Calu3 (cell line): ENCODE measurements at places on chromosomes 7 and 10. TPM values are rescaled to one million over a fixed set of nuclear protein-coding genes. Genes with fewer than 3 reads are reported as not detected.

DNA sequence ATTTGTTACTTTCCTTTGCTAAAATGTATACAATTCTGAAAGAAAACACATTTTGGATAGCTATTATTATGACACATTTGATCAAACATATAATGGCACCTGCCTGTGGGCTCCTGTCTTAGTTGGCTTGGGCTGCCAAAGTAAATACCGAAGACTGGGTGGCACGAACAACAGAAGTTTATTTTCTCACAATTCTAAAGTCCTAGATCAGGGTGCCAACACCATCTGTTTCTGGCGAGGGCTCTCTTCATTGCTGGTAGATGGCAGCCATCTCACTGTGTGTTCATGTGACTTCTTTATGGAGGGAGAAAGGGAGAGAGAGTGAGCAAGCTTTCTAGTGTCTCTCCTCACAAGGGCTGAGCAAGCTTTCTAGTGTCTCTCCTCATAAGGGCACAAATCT lies 195.8 kb upstream of the FAM3C start:
- no peaks in the 10 kb centered on the region for H3K27me3 ChIP-seq
- H3K4me3 ChIP-seq = no peak overlapping the region
- no peak for DNase-seq
- H3K4me1 ChIP-seq = no peaks in the 10 kb centered on the region

DNA sequence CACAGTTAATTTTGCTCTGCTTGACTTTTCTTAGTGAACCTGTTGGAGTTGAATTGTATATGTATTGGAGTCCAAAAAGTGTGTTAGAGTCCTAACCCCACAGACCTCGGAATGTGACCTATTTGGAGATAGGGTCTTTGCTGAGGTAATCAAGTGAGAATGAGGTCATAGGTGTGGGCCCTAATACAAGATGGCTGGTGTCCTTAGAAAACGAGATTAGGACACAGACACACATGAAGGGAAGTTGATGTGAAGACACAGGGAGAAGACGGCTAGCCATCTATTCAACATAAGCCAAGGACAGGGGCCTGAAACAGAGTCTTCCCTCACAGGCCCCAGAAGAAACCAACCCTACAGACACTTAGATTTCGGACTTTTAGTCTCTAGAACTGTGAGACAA lies 260.6 kb upstream of the NEBL start:
- H3K27me3 ChIP-seq = no peaks in the 10 kb centered on the region
- H3K36me3 ChIP-seq = no peaks in the 10 kb centered on the region
- peaks cover under 1% of the 10 kb centered on the region for H3K4me1 ChIP-seq
- no peak overlapping the region for H3K4me3 ChIP-seq

GRCh38 chr10:109769966-109770365 lies 153.3 kb downstream of the XPNPEP1 start:
- no peaks in the 10 kb centered on the region for H3K4me1 ChIP-seq
- no peaks in the 10 kb centered on the region for H3K36me3 ChIP-seq
- no peak overlapping the region for H3K27ac ChIP-seq
- H3K27me3 ChIP-seq = no peaks in the 10 kb centered on the region
- no peak overlapping the region for H3K4me3 ChIP-seq

DNA sequence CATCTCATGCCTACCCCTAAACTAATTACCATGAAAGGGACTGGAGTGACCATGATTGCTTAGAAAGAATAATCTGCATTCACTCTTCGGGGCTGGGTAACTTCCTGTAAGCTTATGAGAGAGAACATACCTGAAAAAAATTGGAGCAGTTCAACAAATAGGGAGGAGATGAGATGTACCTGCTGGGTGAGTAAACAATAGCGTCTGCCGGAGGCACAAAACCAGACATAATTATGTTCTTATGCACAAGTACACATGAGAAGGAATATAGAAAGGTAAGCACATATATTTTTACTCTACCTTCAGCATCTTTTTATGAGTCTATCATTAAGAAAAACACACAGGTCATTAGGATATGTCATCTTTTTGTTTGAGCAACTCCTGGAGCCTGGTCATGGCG lies 224.6 kb upstream of the FERD3L start:
- no peak overlapping the region for H3K27ac ChIP-seq
- no peaks in the 10 kb centered on the region for H3K27me3 ChIP-seq
- DNase-seq = no peak
- H3K4me3 ChIP-seq = no peak overlapping the region
- H3K36me3 ChIP-seq = no peaks in the 10 kb centered on the region

DNA sequence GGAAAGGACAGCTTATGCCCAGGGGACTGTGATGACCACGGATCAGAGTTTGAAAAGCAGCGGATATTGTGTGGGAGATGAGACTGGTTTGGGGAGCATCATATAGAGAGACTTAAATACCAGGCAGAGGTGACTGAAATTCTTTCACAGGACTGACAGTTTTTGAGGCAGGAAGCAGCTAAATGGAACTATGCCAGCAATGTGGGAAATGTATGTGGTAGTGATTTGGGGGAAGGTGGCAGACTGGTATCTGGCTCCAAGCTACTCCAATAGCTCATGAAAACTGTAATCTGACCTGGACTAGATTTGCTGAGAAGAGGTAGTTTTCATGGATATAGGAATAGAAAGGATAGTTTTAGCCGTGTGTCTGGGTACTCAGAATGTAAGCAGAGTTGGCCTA lies 592.6 kb downstream of the REEP3 start:
- no peak for DNase-seq
- H3K4me1 ChIP-seq = peaks cover 34% of the 10 kb centered on the region
- H3K36me3 ChIP-seq = no peaks in the 10 kb centered on the region
- H3K4me3 ChIP-seq = no peak overlapping the region
- no peaks in the 10 kb centered on the region for H3K27me3 ChIP-seq

ADAM12 gene
- total RNA-seq = not detected in 2 replicates

ENO4 gene
- 0.12 TPM in 1 of 2 replicates, not detected in the other for total RNA-seq

- H3K27me3 ChIP-seq = no peaks in the 10 kb centered on the region
- no peak overlapping the region for H3K27ac ChIP-seq
- H3K4me3 ChIP-seq = no peak overlapping the region
- DNase-seq = no peak
- H3K36me3 ChIP-seq = peaks cover 31% of the 10 kb centered on the region
Measured at GRCh38 chr7:101233907-101234547, 3.6 kb downstream of the CLDN15 start.

DNA sequence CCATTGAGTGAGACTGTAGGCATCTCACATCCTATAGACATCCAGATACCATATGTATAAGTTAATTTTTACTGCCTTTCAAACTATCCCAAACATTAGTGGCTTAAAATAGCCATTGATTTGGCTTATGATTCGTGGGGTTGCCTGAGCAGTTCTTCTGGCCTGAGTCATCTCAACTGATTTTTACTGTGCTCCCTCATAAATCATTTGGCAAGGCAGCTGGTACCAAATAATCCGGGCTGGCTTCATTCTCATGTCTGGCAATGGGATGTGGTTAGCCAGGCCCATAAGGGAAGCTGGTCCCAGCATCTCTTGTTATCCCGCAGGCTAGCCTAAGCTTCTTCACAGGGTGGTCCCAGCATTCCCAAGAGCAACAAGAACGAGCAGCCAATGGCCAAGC lies 6.7 kb upstream of the LRGUK start:
- no peaks in the 10 kb centered on the region for H3K36me3 ChIP-seq
- no peak for DNase-seq
- H3K4me3 ChIP-seq = no peak overlapping the region
- H3K27ac ChIP-seq = no peak overlapping the region
- H3K27me3 ChIP-seq = peaks cover 45% of the 10 kb centered on the region
- no peaks in the 10 kb centered on the region for H3K4me1 ChIP-seq

DNA sequence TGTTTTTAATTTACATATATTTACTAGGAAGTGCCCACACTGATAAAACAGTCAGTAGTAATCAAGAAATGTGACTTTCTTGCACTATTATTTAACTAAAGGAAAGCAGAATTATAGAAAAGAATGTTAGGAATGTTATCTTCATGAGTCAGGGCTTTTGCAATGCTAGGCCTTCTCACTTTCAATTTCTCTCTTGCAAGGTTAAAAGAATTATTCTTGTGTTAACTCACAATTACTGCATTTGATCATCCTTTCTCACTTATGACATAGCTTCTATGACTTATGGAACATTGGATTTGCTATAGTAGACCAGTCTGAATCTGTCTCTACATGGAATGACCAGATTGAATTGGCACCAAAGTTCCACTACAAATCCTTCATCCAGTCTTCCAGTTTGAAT lies 192.4 kb downstream of the SDK1 start:
- no peak for DNase-seq
- no peak overlapping the region for H3K4me3 ChIP-seq
- H3K4me1 ChIP-seq = peaks cover 14% of the 10 kb centered on the region
- no peaks in the 10 kb centered on the region for H3K36me3 ChIP-seq
- H3K27ac ChIP-seq = no peak overlapping the region

FAM25A gene
- not detected in 2 replicates for total RNA-seq

SUN3 gene
- 1.1 and 1.8 TPM in 2 replicates for total RNA-seq

DNA sequence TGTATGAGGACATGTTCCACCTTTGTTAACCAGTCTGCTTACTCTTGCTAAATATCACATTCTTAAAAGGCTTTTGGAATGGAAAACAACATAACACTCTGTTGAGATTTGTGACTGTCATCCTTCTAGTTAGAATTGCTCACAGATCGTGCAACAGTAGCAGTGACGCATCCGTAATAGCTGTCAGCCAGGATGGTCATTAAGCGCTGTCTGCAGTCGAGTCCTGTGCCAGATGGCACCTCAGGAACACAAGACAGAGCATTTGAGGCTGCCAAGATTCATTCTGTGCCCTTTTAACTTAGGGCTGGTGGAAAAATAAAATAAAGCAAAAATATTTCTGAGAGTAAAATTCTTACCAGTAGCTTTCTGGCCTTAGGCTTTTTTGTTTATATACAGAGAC lies 348.6 kb downstream of the ANKRD7 start:
- H3K36me3 ChIP-seq = no peaks in the 10 kb centered on the region
- H3K27me3 ChIP-seq = no peaks in the 10 kb centered on the region
- no peak for DNase-seq
- H3K4me1 ChIP-seq = no peaks in the 10 kb centered on the region

- no peak overlapping the region for H3K27ac ChIP-seq
- peaks cover 27% of the 10 kb centered on the region for H3K4me1 ChIP-seq
- H3K36me3 ChIP-seq = no peaks in the 10 kb centered on the region
- DNase-seq = no peak
- no peak overlapping the region for H3K4me3 ChIP-seq
Measured at GRCh38 chr10:118871244-118871865, 116.6 kb upstream of the CACUL1 start.

CYP3A7 gene
- 0.71 and 0.86 TPM in 2 replicates for total RNA-seq

DNA sequence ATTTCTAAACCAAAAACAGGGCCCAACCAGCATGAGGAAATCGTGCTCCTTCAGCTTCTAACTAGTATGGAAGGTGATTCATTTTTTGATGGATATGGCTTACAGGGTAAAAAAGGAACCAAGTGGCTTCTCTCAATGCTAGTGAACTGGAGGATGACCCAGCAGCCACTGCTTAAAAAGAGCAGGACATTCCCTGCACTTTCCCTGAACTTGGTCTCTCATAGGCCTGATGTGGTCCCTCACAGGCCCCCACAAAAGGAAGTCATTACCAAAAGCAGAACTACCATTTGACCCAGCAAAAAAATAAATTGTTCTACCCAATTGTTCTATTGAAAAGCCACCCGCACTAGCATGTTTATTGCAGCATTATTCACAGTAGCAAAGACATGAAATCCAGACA lies 188.8 kb downstream of the CALN1 start:
- no peak overlapping the region for H3K27ac ChIP-seq
- H3K27me3 ChIP-seq = no peaks in the 10 kb centered on the region
- no peaks in the 10 kb centered on the region for H3K36me3 ChIP-seq
- H3K4me3 ChIP-seq = no peak overlapping the region

HOXA2 gene
- total RNA-seq = 1.9 and 3.2 TPM in 2 replicates

- H3K27me3 ChIP-seq = no peaks in the 10 kb centered on the region
- H3K36me3 ChIP-seq = peaks cover 67% of the 10 kb centered on the region
- no peaks in the 10 kb centered on the region for H3K4me1 ChIP-seq
- no peak for DNase-seq
- no peak overlapping the region for H3K4me3 ChIP-seq
- H3K27ac ChIP-seq = no peak overlapping the region
Measured at GRCh38 chr10:72229261-72230251, 13.5 kb upstream of the ASCC1 start.

MEST gene
- 62.6 and 76.1 TPM in 2 replicates for total RNA-seq

NEUROD6 gene
- total RNA-seq = not detected in 2 replicates

CYP3A4 gene
- 0.15 TPM in 1 of 2 replicates, not detected in the other for total RNA-seq

DNA sequence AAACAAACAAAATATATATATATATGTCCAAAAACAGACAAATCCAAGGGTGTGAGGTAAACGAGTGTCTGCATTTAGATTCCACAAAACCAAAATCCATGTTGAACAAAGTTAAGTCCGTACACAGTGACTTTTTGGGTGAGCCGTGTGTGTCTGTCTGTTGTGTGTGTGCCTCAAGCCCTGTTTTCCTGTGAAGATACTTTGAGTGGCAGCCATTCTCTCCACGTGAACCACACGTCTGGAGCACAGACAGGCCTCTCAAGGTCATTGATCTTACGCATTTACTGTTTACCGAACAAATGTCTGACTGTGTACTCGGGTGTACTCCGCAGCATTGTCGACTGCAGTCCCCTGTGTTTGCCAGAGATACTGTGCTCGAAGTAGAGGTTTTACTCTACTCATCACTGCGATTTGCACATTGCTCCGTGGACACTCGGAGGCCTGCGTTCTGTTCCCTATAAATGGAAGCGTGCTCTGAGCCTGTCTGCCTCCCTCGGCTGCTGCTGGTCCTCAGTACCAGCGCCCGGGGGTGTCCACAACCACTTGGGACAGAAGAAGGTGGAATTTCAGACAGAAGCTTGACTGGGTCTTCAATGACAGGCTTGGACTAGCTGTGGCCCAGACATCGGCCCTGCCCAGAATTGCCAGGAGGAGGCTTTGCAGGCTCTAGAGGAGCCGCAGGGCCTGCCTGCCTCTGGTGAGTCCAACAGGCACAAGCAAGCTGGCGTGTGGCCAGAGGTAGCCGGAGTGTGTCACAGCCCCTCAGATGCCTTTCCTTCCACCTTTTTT lies 22.1 kb downstream of the CYP17A1 start:
- no peak overlapping the region for H3K27ac ChIP-seq
- no peaks in the 10 kb centered on the region for H3K27me3 ChIP-seq
- H3K36me3 ChIP-seq = no peaks in the 10 kb centered on the region
- no peak overlapping the region for H3K4me3 ChIP-seq
- H3K4me1 ChIP-seq = no peaks in the 10 kb centered on the region

GLRX3 gene
- total RNA-seq = 61.4 and 79.8 TPM in 2 replicates
